GM18507 (cell line): ENCODE measurements at places on chromosomes 1 and 21.

GRCh38 chr1:54371038-54371941 lies 34.9 kb downstream of the SSBP3 start:
- DNase-seq: no peak

- no peak for DNase-seq
Observed at GRCh38 chr21:44996501-44996921, 56.7 kb downstream of the SLX9 start.

DNA sequence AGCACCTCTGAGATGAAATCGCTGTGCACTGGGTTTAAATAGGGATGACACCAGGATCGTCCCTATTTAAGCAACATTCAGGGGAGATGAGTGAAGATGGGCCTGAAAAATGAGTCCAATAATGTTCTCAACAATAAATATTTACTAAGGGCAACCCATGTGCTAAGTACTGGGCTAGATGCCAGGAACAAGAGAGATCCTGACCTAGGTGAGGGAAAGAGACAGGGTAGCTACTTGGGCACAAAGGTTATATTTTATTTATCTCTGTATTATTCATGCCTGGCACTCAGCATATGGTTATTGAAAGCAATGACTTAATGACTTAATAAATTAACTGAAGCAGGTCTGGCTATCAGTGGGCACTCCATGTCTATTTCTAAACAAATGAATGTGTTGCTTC lies 27.4 kb upstream of the AVPR1B start:
- DNase-seq: no peak

- peak; percentile 96 for DNase-seq
Observed at GRCh38 chr1:226109829-226110248, 47.3 kb downstream of the H3-3A start.

- DNase-seq: no peak
Observed at GRCh38 chr1:75188892-75189291, 54.7 kb downstream of the LHX8 start.

GRCh38 chr1:229022595-229023333 lies 248.1 kb upstream of the RAB4A start:
- no peak for DNase-seq

DNA sequence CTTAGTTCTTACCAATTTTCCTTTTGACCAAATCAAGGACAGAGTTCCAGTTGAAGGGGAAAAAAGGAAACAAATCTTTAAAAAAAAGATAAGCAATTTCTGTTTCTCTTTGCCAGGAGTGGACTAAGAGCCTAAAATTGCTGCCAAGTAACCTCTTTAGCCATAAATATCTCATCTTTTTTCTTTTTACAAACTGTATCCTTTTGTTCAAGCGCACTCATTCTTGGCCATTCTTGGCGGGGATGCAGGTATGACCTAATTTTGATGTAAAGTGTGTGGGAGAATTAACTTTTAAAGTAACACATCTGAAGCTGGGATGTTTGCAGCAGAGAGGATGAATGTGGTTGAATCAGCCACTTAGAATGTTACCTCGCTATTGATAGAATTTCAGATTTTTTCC lies 13.4 kb upstream of the KIF1B start:
- DNase-seq: no peak

DNA sequence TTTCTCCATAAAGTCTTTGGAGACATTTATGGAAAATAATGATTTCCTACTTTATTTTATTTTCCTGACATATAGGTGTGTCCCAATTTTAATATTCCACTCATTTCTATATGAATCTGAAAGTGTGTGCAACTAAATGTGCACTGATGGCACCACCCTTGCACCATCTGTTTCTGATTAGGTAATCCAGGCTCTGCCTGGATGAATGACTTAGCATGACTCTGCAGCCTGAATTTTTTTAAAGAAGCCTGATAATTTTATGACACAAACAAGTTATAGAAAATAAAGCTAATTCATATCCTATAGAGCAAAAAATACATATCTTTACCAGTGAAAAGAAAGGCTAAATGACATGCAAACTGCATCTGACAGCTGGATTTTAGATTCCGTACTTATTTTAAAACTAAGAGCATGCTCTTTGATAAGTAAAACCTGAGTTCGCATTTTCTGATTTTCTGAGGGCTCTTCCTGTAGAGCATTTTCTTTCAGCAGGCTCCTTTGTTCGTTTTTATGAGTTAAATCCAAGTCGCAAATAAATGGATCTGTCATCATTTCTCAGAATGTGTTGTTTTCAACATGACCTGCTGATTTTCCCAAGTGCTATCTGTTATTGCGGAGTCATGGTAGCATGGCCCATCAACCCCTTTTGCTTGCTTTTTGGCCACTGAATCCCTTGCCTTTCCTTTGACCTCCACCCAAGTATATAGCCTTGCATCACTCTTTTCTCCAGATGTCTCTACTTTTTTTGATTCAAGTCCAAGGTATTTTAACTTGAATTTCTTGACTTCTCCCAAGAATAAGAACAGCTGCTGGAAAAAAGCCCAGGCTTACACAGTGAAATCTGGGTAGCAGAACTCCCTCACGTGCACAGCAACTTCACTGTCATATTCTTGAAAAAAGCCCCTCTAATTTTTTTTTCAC lies 52.8 kb upstream of the LYPLAL1 start:
- DNase-seq: no peak

DNA sequence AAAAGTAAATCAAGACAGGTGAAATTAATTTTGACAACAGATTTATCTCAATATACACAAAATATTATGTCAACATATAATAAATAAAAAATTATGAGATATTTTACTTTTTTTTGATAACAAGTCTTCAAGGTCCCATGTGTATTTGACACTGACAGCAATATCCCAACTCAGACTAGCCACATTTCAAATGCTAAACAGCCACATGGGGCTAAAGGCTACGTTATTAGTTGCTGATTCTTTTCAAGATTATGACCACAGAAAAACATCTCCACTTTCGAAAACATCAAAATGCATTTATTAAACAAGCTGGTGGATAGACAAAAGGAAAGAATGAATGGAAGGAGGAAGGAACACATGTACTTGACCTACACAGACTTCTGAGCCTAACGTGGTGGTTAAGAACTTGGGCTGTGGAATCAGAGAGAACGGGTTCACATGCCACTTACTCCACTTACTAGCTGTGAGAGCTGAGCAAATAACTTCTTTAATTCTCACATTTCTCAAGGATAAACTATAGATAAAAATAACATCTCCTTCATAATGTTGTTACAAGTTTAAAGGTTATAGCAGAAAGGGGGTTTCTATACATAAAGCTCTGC lies 13.4 kb downstream of the PTPN14 start:
- DNase-seq: no peak

DNA sequence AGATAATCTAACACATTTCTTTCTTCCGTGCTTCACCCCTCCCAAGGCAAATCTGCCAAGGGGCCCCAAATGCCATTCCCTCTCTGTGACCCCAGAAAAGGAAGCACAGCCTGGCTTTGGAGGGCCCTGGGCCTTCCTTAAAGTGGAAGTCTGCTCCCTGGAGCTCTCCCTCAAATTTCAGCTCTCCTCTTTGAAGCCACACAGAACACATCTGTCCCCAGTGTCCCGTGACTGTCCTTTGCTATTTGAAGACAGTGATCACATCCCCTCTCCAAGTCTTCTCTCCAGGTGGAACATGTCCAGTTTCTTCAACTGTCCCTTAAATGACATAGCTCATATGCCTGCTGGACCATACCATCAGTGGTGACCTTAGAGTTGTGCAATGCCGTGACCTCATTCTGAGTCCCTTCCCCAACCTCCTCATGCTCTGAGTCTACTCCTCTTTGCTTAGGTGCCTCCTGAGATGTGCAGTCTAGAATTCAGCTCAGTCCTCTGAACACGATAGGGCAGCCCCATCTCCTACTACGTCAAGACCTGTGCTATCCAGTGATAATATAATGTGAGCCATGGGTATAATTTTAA lies 18.4 kb upstream of the FOXO6 start:
- DNase-seq: no peak

DNA sequence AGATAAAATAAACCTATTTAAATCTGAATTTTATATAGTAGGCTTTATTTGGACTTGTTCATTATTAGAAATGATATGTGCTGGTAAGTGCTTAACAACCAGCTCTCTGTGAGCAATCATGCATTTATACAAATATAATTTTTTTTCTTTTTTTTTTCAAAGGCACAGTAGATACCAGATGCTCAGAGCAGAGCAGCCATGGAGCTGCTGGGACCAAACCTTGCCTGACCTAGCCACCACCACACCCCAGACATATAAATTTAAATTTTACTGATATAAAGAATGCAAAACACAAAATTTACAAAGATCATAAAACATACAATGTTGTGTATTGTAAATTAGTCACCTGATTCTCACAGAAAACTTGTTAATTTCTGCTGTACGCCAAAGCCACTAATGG lies 290.6 kb downstream of the SDCCAG8 start:
- no peak for DNase-seq

DNA sequence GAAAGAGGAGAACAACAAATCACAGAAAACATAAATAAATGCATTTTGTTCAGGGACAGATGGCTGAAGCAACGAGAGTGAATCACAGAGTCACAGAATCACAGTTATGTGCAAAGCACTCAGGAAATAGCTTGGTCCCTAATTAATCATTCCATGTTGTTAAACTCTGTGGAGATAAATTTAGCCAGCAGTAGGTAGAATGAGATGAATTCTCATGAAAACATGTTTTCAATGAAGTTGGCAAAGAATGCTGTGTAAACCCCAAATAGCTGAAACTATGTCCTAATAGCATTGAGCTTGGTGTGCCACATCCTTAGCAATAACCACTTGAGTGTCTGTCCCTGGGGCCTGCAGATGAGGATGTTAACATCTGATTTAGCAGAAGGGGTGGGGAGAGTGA lies 20.4 kb downstream of the LEPR start:
- DNase-seq: no peak

GRCh38 chr1:226891846-226892523 lies 21.6 kb downstream of the PSEN2 start:
- no peak for DNase-seq

GRCh38 chr1:180720753-180721152 lies 88.9 kb downstream of the XPR1 start:
- DNase-seq: no peak

DNA sequence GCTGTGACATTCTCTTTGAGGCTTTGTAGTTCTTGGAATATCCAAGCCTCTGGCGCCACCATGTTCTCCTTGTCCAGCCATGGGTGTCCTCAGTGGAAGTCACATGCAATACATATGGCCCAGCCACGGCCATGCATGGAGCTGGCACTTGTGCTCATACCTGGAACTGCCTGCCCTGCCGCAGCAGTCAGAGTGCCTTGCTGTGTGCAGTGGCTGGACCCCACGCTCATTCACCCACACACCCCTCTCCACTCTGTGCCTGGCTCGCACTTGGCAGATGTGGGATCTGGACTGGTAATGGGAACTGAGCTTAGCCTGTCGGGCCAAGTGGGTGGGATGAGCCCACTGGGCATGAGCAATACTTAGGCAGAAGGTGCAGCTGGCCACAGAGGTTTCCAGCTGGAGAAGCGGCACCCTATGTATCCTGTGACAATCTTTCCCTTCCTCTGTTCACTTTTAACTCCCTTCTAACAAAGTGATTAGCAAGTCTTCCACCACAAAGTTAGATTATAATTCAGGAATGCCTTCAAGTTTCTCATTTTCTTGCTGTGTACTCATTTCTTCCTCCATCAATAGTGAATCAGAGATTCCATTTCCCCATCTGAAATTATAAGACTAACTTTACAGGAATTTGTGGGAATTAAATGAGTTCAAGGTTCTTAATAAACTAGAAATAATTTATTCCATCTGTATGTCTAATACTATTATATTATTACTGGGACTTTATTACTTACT lies 351.6 kb upstream of the NCAM2 start:
- no peak for DNase-seq

DNA sequence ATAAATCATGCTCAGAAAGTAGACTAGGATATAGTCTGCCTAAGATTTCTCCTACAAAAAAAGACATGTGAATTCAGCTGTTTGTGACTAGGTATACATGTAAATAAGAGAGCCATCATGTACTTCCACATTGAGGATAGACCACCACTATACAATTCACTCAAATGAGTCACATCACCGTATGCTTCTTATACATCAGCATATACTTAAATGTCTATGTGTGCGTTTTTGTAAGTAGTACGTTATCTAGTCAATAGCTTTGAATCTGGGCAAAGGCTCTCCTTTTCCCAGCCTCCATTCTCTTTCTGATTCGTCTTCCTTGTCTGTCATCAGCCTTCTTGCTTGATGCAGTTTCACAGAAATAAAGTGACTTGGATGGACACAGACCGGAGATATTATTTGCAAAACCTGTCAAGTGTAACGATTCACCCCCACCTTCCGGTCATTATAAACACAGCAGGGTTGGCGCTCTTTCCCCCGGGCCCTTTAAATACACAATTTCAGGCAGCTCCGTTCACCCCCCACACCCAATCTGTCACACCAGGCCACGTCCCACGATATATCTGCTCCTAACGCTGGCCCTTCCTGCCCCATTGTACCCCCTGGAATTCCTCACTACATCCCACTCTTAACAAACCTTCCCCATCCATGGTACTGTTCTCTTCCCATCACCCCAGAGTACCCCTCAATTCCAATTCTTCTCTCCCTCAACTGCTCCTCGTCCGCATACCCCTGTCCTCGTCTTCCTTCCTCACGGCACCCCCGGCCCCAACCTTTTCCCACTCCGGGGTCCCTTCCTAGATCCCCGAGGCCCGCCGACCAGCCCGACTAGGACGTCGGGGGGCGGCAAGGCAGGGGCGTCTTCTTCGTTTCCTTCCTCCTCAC lies 636 bp downstream of the VAMP4 start:
- no peak for DNase-seq

DNA sequence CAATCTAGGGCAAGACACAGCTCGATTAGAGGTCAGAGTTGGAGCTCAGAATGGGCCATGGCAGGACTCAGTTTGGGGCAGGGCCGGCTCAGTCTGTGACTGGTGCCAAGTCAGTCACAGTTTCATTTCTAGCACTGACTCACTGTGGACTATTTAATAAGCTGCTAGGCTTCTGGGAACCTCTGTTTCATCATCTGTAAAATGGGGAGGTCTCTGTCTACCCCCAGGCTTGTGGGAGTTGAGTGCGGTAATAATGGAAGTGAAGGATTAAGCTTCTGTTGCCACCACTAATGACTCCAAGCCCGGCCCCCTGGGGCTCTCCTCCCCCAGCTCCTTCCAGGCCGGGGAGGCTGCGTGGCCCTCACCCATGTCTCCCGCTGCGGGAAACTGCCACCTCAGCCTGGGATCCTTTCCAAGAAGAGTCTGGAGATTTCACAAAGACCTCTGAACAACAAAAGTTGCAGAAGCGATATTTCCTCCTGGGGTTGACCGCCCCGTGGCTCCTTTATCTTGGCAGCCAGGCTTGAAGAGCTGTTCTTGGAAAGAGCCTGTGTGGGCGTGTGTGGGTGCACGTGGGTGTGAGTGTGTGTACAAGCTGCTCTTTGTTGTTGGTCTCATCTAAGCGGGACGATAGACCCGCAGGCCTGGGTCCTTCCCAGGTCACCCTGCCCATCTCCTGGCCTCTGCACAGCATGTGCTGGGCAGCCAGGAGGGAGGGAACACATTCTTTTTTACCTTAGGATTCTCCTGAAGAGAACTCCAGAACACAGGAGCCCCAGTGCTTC lies 29.1 kb downstream of the KNCN start:
- DNase-seq: no peak

DNA sequence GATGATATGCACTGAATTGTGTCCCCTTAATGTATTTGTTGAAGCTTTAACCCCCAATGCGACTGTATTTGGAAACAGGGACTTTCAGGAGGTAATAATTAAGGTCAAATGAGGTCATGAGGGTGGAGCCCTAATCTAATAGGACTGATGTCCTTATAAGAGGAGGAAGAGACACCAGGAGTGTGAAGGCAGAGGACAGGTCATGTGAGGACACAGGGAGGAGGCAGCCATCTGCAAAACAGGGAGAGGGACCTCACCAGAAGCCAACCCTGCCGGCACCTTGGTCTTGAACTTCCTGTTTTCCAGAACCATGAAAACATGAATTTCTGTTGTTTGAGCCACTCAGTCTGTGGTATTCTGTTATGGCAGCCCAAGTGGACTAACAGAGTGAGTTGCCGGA lies 15.3 kb downstream of the SYF2 start:
- no peak for DNase-seq
